ENCODE measurements at places on chromosomes 7 and 10.

DNA sequence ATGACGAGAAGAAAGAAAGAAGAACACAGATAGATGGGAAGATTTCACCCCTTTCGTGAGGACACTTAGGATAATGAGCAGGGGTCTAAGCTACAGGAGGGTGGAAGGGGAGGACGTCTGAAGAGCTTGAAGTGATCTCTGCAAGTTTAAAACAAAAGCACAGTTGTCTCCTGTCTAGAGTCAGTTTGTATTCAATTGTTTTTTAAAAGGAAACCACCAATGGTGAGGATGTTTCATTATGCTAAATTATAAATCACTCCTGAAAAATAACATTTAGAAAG, 85.9 kb downstream of the ADAM12 start:
- no peak for DNase-seq

DNA sequence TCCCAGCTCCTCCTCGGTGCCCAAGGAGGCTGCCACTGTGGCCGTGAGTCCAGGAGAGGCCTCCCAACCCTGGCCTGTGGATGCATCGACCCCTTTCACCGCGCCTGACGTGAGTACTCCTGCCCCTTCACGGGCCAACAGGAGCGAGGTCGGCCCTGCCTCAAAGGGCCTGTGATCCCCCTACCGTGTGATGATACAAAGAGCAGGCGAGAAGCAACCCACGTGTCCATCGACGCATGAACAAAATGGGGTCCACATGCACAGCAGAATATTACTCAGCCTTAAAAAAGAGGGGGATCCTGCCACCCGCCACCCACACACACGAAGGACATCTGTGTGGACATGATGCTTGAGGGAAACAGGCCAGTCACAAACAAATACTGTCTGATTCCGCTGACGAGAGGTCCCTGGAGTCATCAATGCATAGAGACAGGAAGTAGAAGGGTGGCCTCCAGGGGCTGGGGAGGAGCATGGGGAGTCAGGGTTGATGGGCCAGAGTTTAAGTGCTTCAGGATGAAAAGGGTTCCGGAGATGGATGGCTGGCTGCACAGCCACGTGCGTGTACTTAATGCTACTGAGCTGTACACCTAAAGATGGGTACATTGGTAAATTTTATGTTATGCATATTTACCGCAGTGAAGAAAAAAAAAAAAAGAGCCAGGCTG, 151.9 kb downstream of the PRKAG2 start:
- DNase-seq, result no peak

- no peak for DNase-seq
These were observed 19.9 kb upstream of the MAP3K8 start for GRCh38 chr10:30413996-30414576.

DNA sequence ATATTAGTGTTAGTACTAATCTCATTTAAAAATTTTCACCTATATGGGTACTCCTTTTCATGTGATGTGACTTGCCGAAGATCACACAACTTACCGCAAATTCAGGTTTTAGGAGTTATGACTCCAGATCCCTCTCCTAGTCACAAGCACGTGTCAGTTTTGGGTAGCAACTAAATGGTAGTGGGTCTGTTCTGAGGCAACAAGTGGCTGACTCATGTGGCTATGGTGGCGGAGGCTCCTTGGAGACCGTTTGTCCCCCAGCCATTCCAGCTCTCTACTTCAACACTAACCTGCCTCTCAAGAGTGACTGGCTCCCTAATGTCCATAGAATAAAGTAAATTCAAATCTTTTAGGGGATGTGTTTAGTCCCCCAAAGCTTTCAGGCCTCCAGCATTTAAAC, 39.5 kb downstream of the MRC1 start:
- no peak for DNase-seq

DNA sequence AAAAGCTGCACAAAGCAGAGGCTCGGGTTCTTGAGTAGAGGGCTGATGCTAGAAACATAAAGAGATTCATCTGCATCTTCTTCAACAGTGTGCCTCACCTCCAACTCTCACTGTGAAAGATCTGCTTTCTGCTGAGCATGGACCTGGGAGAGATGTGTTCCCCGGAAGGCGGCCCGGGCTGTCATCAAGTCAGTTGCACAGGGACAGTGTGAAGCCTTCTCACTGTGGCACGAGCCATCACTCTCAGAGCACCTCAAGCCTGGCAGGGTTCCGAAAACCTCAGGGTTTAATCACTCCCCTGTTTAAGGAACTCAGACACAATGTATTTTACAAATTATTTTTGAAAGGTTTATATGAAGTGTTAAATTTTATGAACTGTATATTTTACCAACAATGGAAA, 98.7 kb downstream of the RBM20 start:
- DNase-seq, result no peak

GRCh38 chr10:7475046-7475911, 64.4 kb upstream of the SFMBT2 start:
- DNase-seq, result no peak

DNA sequence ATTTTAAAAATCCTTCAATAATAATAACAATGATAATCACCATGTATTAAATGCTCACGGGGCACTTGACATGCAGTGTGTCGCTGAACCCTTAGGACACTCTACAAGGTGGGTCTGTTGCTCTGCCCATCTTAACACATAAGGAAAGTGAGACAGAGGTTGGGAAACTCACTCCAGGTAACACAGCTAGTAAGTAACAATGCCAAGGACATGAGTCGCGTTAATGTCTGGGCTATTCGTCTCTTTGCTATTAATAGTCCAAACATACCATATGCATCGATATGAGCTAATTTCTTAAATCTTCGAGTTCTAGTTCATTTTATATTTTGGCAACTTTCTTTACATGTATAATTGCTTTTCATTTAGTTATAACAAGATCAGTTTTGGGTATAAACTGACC, 79.5 kb downstream of the BEND7 start:
- no peak for DNase-seq

DNA sequence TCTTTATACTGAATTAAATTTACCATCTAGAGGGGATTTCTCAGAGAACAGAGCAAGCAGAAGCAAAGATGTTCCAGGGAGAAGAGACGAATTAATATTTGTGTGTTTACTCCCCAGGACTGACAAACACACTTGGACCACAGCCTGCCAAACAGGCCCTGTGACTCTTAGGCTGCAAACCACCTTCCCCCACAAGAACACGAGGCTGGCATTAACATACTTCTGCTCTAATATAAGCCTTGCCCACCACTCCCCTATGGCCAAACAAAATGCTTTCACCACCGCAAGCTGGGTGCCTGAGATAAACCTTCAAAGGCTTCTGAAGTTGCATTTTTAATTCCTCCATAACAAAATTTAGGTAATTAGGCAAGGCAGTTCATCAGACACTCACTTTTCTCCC, 88.4 kb downstream of the FGFR2 start:
- no peak for DNase-seq

DNA sequence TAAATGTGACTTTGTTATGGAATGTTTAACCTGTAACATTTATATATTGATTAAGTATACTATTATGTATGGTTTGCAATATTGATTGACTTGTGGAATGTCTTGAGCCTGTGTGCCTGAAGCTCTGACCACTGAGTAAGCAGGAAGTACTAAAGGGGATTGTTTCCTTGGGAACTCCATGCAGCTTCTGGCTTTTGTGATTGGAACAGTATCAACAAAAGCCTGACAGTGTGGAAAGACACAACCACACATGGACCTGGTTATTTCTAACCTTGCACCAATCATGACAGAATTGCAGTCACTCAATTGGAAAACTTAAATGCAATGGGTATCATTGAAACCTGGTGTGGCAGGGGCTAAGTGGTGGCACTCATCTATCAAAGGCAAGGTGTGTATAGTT, 45.5 kb upstream of the PIK3CG start:
- no peak for DNase-seq

- no peak for DNase-seq
These were observed 3.0 kb upstream of the WASL start for GRCh38 chr7:123751821-123752220.

DNA sequence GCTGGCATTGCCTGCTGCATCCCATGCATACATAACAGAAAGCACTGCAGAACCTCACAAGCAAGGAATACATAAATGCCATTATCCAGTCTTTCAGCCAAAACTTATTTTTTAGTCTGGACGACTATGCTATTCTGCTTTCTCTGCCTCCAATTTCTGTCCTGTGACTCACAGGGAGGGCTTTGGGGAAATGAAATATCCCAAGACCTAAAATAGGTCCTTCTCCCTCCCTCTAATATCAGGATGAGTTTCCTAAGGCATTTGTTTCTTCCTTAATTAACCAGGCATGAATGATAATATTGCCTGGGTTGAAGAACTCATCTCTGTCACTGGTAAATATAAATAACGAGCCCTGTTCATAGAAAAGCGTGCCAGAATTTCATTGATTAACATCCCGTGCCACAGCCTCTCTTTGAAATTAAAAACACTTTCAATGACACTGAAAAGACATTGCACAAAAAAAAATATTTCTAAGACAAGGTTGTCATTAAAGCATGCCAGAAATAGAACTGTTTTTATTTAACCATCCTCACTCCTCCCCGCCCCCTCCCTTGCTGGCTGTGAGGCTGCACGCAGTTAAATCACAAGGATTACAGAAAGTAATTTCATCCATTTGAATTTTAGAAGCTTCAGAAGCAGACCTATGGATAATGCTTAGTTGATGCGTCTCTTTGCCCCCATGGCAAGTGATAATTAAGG, 103.0 kb upstream of the ANKRD1 start:
- DNase-seq, result no peak

GRCh38 chr7:7944619-7945282, 23.8 kb upstream of the GLCCI1 start:
- peak; percentile 30 for DNase-seq

- DNase-seq, result no peak
These were observed 9.8 kb upstream of the PNPLA8 start for GRCh38 chr7:108535744-108536143.

DNA sequence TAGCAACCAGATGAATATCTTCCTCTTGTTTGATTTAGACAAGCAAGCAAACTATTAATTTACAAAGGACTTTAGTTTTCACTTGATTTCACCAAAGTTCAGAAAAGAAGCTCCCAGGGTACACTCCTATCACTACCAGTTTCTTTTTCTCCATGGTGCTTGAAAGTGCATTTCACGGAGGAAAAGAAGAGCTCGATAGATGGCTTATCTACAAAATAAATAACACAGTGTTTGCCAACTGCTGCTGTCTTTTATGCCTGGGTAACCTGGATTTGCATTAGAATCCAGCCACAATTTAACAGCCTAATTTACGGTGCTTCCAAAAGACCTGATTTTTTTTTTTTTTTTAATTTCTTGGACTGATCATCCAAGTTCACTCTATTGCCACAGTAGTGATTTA, 275.7 kb downstream of the GPR37 start:
- no peak for DNase-seq

GRCh38 chr10:29186221-29186620, 102.6 kb upstream of the LYZL1 start:
- no peak for DNase-seq

DNA sequence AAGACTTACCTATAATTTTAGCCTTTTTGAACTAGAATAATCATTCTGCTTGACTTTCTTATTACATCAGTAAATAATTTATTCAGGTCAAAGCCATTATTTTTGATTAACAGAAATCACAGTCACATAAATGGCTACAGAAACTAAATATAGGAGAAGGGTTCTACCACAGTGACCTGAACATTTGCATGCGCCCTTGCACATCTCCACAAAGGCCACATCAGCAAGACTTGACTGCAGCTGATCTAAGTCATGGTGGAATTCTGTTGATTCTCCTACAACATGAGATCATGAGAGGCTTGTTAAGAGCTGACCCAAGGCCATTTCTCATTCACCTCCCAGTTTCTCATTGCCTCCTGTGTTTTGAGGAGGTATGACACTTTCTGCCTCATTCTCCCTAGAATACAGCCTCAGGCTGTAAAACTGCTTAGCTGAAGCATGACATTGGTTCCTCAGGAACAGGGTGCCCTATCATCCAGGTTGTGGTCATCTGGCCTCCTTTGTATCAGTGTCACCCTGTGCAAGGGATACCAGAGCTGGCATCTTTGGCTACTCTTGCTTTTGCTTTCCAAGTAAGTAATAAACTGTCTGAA, 6.7 kb upstream of the IMMP2L start:
- DNase-seq, result no peak

DNA sequence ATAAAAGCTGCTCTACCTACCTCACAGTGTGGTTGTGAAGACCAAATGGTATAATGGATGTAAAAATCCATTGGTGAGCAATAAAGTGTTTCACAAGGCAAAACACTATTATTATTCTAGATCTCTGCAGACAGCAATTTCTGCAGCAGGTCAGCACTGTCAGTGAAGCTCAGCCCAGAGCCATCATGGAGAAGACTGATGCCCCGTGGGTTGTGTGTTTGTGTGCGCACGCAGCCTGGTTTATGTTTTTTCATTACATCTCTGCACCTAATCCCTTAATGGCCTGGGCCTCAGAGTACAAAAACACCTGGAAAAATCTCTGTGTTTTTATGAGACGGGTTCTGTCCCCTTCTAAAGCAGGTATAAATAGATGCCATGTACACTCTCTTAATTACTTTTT, 64.2 kb downstream of the PARP12 start:
- DNase-seq, result no peak

DNA sequence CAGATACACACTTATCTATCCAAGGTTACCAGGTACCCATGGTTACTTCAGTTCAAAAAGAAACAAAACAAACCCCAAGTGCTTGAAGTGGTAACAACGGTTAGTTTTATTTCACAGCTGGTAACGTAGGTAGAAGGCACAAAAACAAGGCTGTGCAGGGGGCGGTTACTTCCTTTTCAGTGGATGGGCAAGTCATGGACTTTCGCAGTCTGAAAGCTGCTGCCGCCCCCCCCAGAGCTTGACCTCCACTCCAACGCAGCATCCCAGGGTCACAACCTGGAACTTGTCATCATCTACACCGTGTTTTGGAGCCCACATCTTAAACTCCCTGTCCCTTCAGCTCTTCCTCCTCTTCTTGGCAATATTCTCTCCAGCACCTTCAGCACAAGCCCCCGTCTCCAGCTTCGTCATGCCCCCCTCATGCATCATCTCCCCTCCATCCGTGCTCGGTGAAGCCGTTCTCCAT, 181.2 kb upstream of the ITGB1 start:
- peak; percentile 52 for DNase-seq

DNA sequence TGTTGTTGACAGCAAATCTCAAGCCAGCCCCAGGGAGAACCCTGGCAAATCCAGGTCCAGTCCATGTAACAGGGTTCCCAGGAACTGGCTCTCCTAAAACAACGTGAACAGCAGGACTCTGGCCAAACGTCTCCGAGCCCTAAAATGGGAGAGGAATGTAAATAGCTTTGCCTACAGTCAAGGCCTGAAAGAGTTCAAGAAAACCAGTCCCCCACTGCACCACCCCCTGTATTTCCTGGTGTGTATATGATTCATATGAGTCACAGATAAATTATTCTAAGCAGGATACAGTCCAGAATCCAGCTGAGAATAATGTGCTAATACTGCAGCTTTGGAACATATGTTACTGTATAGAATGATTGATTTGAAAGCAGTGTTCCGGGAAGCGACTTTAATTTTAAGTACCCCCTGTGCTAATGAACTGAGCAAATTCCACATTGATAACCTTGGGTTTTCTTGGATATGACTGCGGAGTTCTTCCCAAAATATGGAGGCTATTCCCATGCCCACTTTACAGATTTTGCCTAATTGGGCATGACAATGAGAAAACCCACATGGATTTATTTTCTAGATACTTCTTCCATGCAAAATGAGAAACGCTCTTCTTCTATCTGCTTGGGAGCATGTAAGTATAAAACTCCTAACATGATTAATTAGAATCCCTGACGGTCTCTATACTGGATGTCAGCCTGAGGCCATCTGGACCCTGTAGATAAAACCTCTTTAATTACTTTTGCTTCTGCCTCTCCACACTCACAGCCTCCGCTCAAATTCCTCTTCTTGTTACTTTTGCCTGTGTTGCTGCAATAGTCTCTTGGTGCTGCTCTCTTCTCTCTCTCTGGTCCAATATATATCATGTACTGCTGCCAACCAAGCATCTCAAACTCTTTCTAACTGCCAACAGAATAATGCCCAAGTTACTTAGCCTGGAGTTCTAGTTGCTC, 50.2 kb downstream of the LAMB4 start:
- DNase-seq, result no peak

All from stimulated activated CD4-positive, alpha-beta T cell treated with anti-CD3 and anti-CD28 coated beads, TNF-alpha, amount 100 ng/mL, for 48 hours (primary cell).